ENCODE measurements at places on chromosomes 3 and 15.

DNA sequence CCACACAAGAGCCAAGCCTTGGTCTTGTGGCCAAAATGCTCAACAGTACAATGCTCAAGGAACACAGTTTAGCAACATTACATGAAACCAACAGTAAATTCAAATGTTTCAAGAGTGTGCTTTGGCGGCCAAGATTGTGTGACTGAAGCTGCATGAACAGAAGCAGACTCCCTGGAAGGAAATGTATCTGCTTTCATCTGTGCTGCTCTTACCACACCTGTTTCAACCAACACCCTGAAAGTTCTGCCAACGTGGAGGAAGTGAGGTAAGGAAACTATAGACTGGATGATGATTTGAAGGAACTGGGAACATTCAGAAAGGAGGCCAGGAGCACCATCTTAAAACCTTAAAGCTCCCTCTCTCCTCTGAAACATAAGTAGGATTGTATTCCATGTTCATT is 55.7 kb downstream of the MB21D2 start:
- no peak for DNase-seq

DNA sequence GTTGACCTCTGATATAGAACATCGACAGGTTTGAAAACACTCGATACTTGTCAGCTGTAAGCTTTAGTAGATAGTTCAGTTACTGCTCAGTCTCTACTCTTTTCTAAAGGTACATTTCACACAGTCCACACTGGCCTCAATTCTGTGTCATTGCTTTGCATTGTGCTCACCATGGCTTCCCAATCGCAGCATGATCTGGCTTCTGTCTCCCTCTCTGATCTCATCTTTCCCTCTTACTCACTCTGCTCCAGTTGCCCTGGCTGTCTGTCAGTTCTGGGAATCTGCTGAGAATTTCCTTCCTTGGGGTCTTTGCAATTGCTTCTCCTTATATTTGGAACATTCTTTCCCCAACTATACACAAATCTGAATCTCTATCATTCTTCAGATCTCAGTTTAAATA is 80.6 kb downstream of the GTF2E1 start:
- no peak for DNase-seq

DNA sequence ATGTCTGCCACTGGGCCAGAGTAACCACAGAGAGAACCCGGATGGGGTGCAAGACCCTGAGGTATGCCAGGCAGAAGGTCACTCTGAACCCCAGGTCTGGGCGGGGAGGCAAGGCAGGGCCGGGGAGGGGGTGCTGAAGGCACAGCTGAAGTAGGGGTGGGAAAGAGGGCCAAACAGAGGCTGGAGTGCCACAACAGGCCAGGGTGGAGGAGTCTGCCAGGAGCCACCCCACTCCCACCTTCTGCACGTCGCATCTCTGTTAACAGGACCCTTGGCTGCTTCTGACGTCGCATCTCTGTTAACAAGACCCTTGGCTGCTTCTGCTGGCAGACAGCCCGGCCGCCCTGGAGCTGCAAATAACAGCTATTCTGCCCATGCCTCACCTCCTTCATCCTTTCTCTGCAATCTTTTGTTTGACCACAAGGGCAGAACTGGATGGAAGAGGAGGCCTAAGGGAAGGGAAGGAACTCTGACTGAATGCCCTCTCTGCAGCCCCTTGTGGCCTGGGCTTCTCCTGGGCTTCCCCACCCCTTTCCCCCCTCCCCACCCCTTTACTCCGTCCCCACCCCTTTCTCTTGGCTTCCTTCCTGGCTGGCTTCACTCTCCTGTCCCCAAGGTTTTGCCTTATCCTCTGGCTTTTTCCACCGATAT is 20.6 kb upstream of the FBLN2 start:
- DNase-seq: no peak

- DNase-seq: no peak
Measured at GRCh38 chr3:138234401-138235179, 47.5 kb downstream of the ARMC8 start.

- no peak for DNase-seq
Measured at GRCh38 chr15:85125056-85125661, 143.5 kb downstream of the PDE8A start.

GRCh38 chr15:42727750-42728381 is 9.1 kb downstream of the CDAN1 start:
- DNase-seq: no peak

GRCh38 chr3:155465664-155466063 is 172.2 kb upstream of the STRIT1 start:
- DNase-seq: no peak

- DNase-seq: no peak
Measured at GRCh38 chr3:140051019-140051957, 116.3 kb downstream of the CLSTN2 start.
